ENCODE measurements at places on chromosomes 2 and 18.

- DNase-seq: no peak
Measured at GRCh38 chr2:146413086-146413610, 1431.7 kb upstream of the ACVR2A start.

- DNase-seq: no peak
Measured at GRCh38 chr18:75140296-75140695, 68.6 kb downstream of the PTGR3 start.

- no peak for DNase-seq
Measured at GRCh38 chr2:71720283-71720560, 266.9 kb downstream of the DYSF start.

DNA sequence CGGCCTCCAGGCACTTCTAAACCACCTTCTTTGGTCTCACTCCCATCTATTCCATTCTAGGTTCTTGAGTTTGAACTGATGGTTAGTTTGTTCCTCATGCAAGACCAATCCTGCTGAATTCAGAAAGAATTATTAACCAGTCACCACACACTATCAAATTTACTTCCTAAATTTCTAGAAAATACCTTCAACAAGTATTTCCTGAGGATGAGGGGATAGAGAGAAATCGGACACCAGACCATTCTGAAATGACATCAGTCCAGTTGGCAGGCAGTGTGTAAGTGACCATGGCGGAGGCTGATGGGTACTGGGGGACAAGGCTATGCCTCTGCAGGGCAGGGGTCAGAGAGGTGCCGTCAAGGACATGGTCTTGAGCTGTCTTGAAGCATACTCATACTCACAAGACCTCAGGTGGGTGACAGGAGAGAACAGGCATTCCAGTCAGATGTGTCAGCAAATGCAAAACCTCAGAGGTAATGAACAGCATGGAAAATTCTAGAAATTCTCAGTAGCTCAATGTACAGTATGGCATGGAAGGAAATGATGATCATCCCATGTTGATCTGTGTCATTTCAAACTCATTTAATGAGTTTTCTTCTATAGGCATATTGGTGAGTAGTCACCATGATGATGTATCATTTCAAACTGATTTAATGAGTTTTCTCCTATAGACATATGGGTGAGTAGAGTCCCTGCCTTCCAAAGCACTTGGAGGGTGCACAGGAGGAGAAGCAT is 119.6 kb downstream of the DDX1 start:
- DNase-seq: no peak

DNA sequence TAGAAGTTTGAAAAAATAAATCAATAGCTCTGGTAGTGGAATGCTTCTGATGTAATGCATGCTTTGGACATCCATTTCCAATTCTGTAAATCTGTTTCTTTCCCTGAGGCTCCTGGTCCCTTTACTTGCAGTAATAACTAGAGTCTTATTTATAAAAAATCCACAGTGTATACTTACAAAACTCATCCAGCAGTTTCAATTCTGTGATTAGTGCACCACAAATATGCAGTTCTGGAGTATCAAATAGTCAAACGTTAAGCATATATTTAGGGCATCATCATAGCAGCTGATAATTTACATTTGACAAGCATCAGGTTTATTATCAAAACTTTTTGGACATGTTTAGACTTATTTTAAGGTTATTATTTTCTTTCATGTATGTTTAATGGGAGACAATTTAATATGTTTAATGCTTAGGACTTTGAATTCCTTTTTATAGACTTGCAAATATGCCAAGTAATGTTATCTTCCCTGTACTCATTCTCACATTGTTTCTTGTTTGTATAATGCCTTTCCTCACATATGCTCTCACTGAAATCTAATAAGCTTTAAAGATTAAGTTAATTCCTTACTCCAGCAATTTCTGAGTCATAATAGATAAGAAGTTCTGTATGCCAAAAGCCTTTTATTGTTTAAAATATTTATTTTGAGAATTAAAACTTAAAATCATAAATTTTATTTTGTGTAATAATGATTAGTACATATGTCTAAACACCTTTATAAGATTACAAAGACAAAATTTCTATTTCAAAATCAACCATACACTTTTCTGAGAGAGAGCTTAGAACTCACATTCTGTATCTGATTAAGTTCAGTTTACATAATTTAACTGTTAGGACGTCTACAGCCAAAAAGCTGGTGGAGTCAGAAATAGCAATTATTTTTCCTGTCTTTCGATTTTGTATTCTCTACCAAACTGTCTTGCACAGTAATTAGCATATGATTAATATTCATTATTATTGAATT is 341.5 kb upstream of the TMEFF2 start:
- no peak for DNase-seq

DNA sequence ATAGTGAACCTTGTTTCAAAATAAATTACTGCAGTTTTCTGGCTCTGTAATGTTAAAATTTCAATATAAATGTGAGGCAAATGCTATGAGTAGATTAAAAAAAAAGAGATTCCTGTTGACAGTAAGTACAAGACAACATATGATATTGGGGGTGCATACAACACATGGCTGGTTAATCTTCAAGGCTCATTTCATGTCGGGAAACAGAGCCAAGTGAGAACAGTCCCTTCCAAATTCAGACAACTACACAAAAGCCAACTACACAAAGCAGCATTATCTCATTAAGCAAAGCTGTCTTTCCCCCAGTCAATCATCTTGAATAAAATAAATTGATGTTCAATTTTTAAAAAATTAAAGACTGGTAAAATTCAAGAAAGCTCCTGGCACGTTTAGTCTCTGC is 549.2 kb downstream of the CCDC85A start:
- no peak for DNase-seq
